ENCODE measurements at places on chromosomes 6 and 20.

- no peak for DNase-seq
Measured at GRCh38 chr6:44867571-44868334, 460.4 kb upstream of the RUNX2 start.

- DNase-seq = no peak
Measured at GRCh38 chr20:55610756-55611155, 394.6 kb downstream of the CBLN4 start.

DNA sequence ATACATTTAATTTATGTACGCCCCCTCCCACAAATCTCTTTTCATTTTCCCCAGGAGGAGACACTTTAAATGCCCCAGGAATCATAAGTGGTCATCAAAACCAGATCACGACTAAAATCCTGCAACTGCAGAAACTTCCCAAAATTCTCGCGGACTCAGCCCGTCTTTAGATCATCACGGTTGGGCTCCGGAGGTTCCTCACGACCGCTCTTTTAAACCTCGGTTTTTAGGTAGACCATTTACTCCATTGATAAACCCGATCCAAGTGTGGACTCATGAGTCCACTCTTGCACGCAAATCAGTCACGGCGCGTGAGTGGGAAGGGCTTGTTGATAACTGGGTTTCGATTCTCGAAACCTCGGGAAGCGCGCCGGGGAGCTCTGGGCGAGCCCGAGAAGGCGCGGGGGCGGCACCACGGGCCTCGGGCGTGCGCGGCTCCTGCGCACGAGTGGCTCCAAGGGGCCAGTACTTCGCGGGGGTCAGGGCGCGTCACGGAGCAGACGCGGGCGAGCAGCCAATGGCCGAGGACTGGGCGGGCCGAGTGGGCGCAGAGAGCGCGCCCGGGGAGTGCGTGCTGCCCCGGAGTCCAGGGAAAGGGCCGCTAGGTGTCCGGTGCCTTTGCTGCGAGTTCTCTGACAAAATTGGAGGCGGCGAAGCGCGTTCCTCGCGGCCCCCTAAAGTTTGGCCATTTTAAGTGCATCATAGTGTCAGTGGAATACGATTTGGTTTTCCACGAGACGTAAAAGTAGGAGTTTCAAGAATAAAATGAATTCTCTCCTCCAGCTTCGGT, 635 bp upstream of the TENT5A start:
- DNase-seq = peak; percentile 89

DNA sequence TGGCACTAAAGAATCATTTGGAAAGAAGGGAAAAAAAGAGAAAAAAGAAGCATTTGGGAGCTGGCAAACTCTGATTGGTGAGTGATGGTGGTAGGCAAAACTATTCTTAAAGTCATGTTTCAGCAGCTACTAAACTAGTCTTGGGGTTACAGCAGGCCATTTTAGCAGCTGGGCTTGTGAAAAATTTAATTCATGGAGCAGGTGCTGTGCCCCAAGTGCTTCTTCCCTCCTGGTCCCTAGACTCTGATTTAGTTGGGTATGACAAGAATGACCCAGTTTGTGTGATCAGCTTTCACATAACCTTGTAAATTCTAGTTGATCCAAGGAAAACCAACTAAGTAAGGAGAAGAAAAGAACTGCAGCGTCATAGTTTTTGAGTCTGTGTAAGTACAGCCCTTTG, 1.1 kb upstream of the ASIP start:
- DNase-seq = no peak

- peak; percentile 79 for DNase-seq
Measured at GRCh38 chr6:84466511-84466910, 239.1 kb upstream of the CEP162 start.

DNA sequence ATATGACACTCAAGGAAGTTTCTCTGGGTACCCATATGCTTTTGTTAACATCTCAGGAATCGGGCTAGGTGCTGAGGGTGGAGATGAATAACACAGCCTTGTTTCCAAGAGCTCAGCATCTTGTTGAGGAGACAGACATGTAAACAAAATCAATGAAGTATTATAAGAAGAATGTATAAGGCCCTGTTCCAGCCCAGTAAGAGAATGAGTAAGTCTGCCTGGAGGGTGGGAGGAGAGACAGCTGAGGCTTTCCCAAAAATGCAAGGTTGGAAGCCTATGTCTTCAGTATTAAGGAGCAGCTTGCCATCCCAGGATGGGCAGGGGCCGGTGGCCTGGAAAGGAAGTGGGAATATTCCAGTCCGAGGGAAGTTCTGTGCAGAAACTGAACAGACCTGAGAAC, 615.3 kb upstream of the BTBD3 start:
- DNase-seq = peak; percentile 38

- no peak for DNase-seq
Measured at GRCh38 chr6:4172368-4172767, 37.0 kb upstream of the ECI2 start.

DNA sequence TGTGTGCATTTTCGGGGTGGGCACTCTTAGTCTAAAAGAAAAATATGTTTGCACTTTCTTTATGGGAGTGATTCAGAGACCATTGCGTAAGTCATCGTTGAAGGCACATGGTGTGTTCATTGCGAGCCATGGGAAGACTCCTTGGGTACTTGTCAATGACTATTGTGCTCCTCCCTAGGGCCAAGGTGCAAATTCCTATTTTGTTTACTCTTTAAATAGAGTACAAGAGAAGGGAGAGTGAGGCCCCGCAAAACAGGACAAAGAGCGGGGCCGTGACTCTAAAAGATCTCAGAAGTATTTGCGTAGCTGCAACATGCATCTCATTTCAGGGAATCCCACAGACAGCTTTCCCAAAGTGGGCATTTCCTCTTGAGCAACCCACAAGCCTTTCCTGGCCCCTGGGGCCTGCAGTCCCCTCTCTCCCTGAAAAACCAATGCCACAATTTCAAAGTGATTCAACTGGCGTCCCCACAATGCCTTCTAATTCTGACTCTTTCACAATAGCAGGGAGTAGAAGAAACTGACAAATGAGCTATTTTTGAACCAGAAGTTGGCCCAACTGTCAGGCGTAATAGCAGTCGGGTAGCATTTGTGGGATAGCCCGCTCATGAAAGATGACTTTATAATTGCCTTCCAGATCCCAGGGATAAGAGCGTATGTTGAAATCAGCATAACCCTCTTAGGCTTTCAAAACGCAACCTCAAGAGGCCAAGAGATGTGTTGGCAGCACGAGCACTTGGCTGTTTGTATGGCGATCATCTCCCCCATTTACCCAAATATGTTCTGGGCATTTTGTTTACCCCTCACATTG, 277.9 kb upstream of the BMP2 start:
- no peak for DNase-seq

DNA sequence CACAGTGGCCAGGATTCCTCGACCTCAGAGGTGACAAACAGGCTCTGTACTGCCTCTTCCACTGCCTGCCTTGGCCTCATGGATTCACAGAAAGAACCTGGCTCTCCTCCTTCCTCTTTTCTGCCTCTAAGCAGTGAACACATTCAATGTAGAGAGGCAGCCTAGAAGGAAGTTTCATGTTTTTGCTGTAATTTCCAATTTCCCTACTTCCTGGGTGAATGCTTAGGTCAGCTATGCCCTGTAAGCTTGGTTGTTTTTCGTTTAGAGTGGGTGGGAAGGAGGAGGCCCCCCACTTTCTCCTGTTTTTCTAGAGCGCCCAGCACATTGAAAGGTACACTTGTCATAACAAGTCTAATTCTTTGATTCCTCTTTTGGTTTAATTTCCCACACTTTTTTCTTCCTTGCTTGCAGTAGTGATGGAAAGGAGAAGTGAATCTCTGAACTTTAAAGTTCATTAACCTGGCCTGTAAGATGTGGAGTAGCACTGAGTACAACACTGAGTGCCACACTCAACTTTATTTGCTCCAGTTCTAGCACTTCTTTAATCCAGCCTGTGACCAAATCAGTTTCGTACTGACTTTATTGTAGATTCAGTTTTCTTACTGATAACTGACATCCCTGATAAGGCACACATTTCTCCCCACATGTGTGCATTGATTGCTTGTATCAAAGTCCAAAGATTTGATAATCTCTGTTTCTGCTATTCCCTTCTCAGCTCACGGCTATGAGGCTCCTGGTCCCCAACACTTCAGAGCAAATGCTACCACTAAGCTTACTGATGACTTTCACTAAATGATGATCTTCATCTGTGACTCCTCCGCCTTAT, 100.0 kb upstream of the MAN1A1 start:
- no peak for DNase-seq

DNA sequence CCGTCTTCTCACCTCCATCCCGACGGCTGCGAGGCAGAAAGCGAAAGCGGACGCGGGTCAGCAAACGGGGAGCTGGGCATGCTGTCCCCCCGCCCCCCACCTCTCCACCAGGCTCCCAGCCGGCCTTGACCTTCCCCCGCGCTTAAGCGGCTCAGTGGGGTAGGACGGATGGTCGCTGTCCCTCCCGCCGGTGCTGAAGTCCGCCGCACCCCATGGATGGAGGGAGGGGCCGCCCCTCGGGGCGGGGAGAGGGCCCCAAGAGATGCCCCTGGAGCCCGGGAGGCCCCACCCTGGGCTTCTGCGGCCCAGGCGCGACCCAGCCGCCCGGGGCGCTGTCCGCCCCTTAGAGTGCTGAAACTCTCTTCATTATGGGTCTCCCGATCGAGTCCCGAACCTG, at the start of gene KCNB1:
Gene KCNB1, minus strand, starts transcription at position 48 of the 397 bp plus-strand sequence. CDS start 188 bp downstream, outside the sequence.
- peak; percentile 59 for DNase-seq

- DNase-seq = no peak
Measured at GRCh38 chr20:16955971-16956370, 207.8 kb downstream of the OTOR start.

DNA sequence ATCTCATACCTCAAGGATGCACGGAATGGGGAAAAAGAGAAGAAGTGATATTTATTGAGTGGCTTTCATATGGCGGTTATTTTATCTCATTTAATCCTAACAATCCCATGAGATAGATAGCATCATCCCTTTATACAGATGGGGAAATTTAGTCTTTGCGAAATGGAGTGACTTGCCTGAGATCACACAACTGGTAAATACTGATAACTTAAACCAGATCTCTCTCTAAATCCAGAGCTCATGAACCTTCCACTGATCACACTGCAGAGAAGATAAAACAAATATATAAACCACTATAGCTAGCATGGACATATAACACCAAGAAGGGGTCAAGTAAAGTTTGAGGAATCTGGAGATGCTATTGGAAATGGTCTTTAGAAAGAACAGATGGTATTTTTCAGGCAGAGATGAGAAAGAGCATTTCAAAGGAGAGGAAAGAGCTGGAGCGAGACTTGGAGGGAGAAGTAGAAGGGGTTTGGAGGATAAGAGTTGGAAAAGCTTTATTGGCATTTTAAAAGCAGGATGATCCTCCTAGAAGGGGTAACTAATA, 139.8 kb upstream of the TNFAIP3 start:
- DNase-seq = no peak

DNA sequence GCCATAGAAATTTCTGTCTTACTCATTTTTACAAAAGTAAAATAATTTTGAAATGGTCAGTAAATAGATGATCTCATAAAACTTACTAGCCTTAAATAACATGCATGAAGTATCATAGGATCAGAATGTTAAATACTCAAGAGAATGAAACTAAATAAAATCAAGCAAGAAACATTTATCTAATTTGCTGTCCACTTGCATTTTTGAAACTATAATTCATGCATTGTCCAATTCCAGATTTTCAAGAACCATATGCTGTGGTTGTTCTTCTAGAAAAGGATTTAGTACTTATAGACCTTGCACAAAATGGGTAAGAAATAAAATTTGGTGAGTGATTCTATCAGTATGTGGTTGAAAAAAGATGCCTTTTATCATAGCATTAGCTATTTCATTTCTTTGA, 107.0 kb downstream of the STXBP5 start:
- DNase-seq = peak; percentile 50

GRCh38 chr20:60281295-60281694, 323.1 kb downstream of the CDH26 start:
- no peak for DNase-seq

GRCh38 chr6:27862396-27863066, 49.7 kb downstream of the OR2B2 start:
- DNase-seq = no peak

- no peak for DNase-seq
Measured at GRCh38 chr20:10094566-10095173, 59.9 kb downstream of the ANKEF1 start.

DNA sequence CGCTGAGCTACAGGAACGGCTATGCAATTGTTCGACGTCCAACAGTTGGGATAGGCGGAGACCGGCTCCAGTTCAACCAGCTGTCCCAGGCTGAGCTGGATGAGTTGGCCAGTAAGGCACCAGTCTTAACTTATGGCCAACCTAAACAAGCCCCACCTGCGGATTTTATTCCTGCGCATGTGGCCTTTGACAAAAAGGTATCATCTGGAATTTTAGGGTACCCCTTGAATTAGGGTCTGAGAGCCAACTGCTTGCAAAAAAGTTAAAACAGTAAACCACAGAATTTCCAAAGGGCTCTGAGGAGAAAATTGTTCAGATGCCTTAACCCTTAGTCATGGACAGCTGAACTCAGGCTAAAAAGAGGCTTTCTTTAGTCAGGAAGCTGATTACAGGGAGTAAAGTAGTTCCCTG, 3.8 kb downstream of the EFHC1 start:
- DNase-seq = peak; percentile 92

- DNase-seq = peak; percentile 46
Measured at GRCh38 chr20:31691646-31692275, 30.9 kb downstream of the BCL2L1 start.

DNA sequence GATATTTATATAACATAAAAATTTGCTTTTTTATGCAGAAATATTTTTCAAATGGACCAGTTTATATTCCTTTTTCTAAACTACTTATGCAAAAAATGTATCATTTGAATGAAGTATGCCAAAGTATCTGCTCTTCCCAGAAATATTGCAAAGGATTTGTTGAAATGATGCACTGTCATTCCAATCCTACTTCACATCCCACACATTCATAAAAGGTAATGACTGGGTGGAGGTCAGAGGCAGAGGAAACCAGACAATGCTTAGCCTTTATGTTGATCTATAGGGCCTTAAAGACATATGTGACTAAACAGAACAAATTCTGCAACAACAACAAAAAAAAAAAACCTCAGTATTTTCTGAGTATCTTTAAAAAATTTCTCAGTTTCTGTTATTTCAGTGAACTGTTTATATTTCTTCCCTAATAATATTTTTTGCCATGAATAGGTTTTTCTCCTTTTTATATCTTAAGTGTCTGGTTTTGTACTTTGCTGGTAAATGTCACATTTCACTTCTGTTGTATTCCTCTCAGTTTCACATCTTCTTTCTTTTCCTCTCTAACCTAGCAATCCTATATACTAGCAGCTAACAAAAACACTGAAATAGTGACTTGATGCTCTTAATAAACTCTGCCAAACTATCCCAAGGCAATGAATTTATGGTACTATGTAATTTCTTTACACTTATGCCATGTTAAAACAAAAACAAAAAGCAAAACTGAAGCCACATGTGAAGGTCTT, 374.1 kb downstream of the BCKDHB start:
- peak; percentile 55 for DNase-seq

GRCh38 chr6:16227605-16228004, 10.8 kb upstream of the GMPR start:
- no peak for DNase-seq

GRCh38 chr6:1170794-1171193, 141.1 kb upstream of the FOXQ1 start:
- no peak for DNase-seq

Measured in fibroblast of skin of back (primary cell).